ENCODE measurements at places on chromosomes 11 and 22. TPM values are rescaled to one million over a fixed set of nuclear protein-coding genes. Genes with fewer than 3 reads are reported as not detected.

The CDON gene
- total RNA-seq: 69.2 TPM

The OR52A1 gene
- not detected for total RNA-seq

The MMP13 gene
- total RNA-seq: not detected

The MCHR1 gene
- total RNA-seq: not detected

The DCHS1 gene
- total RNA-seq: 57.1 TPM

The HBG1 gene
- not detected for total RNA-seq

GRCh38 chr22:31503211-31503964 is 7.1 kb downstream of the SFI1 start:
- no peak for DNase-seq

DNA sequence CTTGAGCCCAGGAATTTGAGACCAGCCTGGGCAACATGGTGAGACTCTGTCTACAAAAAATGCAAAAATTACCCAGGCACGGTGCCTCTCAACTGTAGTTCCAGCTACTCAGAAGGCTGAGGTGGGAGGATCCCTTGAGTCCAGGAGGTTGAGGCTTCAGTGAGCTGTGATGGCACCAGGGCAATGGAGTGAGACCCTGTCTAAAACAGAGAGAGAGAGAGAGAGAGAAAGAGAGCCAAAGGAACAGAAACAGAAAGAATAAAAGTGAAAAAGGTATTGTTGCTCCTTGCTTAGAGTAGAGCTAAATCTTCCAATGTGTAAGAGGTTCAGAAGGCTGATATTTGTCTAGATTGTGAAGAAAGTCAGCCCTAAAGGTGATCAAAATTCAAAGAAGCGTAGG is 8.9 kb upstream of the ETS1 start:
- no peak for DNase-seq

DNA sequence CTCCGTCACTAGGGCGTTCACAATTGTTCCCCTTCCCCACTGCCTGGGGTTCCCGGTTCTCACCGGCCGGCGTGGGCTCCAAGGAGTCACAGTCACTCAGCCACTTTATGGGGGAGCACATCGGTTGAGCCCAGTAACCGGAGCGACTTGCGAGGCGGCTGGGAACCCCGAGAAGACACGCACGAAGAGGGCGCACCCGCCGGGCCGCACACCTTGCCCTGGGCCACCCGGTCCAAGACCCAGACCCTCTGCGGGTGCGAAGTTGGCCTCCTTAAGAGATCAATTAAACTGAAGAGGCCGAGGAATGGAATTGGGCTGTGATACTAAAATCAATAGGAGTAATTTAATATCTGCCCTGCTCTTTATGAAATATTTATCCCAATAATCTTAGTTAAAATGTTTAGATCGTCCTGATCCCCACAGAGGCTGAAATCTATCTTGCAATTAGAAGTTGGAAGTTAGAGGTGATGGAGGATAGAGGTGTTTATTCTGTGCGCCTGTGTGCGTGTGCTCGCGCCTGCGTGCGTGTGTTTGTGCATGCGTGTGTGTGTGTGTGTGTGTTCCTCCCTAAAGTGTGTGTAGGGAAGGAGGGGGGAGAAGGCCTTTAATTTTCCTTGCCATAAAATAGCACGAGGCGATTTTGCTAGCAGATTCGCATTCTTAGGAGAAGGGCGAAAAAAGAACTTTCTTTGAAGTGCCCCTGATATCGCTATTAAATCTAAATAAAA is 954 bp upstream of the MN1 start:
- no peak for DNase-seq

DNA sequence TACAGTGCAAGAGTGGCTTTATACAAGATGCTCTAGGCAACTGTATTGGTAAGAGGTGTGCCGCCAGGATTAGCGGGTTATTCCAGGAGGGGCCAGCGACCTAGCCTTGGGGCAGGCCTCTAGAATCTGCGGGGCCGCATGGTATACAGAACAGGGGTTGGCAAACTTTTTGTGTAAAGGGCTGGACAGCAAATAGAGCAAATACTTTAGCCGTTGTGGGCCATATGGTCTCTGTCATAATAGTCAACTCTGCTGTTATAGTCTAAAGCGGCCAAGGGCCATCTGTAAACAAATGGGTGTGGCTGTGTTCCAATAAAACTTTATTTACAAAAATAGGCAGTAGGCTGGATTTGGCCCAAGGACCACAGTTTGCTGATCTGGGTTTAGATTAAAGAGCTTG is 32.6 kb downstream of the FBLN1 start:
- no peak for DNase-seq

- DNase-seq: peak; percentile 89
These were observed 764 bp upstream of the PACSIN3 start for GRCh38 chr11:47186700-47187695.

GRCh38 chr22:24037851-24038765 is 27.0 kb downstream of the CABIN1 start:
- DNase-seq: no peak

- no peak for DNase-seq
These were observed 282.5 kb downstream of the ETS1 start for GRCh38 chr11:128304666-128305485.

GRCh38 chr22:49853981-49854831 is 562 bp downstream of the ZBED4 start:
- no peak for DNase-seq

GRCh38 chr22:37022483-37023337 is 3.2 kb downstream of the MPST start:
- no peak for DNase-seq
